ENCODE measurements at places on chromosomes 3 and 15.

- no peak for DNase-seq
Observed at GRCh38 chr3:72058493-72059081, 273.6 kb upstream of the PROK2 start.

GRCh38 chr3:171445620-171446204 lies 14.5 kb downstream of the TNIK start:
- DNase-seq = no peak

DNA sequence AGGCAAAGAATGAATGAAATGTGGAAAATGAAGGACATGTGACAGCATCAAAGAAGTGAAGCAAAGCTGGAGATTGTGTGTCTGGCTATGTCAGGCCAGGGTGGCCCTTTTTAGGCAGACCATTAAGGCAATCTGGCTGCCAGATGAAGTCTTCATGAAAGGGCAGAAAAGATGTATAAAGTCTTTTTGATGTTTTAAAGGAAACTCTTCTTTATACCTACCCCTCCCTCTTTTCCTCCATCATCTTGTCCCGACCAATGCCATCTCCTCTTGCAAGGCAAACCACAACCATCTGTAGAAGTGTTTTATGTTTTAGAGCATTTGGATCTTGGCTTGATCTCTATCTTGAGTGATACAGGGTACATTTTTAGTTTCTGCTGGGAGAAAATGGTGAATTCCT lies 259.2 kb downstream of the LSAMP start:
- DNase-seq = no peak

GRCh38 chr15:70200511-70201424 lies 103.1 kb upstream of the TLE3 start:
- DNase-seq = peak; percentile 83

GRCh38 chr3:94431876-94432570 lies 369.2 kb downstream of the NSUN3 start:
- DNase-seq = no peak

GRCh38 chr3:54736459-54736858 lies 191.4 kb downstream of the LRTM1 start:
- no peak for DNase-seq

DNA sequence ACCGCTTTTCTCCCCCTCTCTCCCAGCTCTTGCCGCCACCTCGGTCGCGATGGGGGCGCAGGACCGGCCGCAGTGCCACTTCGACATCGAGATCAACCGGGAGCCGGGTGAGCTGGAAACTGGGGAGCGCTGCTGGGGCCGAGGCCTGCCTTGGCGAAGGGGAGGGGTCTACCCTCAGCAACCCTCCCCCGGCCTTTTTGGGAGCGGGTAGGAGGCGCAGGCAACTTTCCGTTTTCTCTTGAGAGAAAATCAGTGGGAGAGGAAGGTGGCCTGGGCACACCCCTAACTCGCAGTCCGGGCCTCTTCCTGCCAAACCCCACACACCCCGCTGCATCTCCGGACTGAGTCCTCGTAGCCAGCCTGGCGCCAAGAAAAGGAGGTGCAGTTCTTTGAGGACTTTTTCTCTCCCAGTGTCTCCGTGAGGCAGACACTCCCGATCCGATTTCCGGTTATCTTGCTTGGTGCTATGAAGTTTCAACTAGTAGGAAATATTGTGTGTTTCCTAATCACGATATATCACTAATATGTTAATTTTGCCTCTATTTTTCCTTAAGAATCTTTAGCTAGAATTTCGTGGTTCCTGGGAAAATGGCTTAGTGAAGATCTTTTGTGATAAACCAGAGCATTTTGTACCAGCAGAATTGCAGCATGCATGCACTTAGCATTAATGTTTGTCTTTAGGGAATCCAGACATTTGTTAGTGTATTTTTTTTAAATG lies 631 bp downstream of the NKTR start:
- peak; percentile 91 for DNase-seq

Data from hematopoietic multipotent progenitor cell treated with erythropoietin and hydrocortisone succinate and interleukin-3 and kit ligand, for 4 days (in vitro differentiated cells).